CD4-positive, alpha-beta T cell treated with Interleukin-12 subunit alpha and Interleukin-12 subunit beta, for 1 hour (primary cell): ENCODE measurements at places on chromosomes 6 and 20.

- no peak for DNase-seq
Observed at GRCh38 chr6:16055852-16056251, 73.0 kb upstream of the MYLIP start.

DNA sequence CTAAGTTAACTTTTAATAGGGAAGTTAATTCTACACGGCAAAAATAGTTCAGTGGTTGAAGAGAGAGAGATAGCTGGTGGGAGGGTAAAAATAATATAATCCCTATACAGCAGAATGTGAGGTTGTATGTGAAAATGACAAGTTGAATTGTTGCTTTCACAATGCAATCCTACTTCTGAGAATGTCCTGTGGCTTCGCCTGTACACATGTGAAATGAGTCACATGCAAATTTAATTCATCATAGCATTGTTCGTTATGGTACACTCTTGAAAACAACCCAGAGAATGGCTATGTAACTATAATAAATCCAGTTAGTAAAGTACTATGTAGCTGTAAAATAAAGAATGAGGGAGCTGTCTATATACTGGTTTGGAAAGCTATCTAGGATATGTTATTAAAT, 46.0 kb upstream of the HINT3 start:
- no peak for DNase-seq

- DNase-seq = no peak
Observed at GRCh38 chr20:52124821-52125220, 66.8 kb downstream of the ZFP64 start.

- DNase-seq = no peak
Observed at GRCh38 chr6:68059899-68060298, 575.2 kb upstream of the ADGRB3 start.

DNA sequence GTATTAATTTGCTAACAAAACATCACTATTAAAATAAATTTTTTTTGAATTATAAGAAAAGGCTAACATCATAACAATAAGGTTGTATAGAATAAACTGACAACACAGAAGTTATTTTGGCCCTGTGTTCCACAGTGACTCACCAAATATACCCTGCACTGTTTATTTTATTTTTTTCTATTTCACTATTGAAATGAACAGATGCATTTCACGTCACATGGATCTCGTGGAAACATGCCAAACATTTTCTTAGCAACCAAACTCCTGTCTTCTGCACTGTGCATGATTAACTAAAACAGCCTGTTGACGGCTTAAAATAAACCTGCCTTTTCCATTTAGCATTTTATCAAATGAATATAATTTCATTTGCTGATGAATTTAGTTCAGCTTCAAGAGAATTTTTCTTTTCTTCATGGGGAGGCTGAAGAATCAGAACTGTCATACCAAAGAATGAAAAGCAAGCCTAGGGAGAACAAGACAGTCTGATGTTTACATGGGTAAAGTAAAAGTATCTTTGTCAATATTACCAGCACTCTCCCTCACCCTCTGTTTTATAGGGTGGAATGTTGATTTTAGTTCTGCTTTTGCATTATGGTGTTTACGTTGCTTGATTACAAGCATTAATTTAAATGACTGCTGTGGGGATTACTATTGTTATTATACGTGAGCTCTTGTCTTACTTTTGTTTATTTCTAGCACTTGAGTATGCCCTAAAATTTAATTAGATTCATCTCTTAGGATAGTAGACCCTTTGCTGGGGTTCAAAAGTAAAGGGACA, 115.3 kb downstream of the LCA5 start:
- DNase-seq = no peak

DNA sequence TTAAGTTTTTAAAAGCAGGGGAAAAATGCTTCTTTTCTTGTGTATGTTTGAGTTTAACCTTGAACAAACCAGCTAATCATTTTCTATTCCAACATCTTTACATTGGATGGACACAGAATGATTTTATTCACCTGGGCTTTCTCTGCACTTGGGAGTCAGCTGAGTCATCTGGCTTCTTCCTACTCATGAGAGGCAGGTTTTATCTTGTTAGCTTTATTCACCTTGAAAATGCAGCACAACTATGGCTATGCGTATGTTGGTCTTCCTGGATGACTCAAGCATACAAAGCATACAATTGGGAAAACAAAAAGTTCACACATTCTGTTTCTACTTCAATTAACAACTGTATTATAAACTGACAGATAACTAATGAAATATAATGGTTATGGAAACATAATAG, 737.7 kb downstream of the FRK start:
- no peak for DNase-seq

DNA sequence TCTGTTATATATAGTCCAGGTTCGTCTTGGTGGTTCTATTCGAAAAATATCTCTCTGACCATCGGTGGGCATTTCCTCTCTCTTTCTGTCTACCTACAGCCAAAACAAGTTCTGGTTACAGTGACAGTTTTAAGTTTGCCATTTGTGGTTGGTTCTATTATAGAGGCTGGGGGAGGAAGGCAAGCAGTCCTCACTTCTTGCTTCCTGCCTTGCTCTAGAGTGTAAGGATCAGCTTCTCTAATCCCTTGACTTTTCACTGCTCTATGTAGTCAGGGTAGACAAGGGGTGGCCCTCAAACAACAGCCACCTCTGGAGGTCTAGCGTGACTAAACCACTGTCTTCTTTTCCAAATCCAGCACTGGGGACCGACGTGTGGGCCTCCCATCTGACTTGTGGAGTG, 16.1 kb downstream of the E2F3 start:
- DNase-seq = no peak

DNA sequence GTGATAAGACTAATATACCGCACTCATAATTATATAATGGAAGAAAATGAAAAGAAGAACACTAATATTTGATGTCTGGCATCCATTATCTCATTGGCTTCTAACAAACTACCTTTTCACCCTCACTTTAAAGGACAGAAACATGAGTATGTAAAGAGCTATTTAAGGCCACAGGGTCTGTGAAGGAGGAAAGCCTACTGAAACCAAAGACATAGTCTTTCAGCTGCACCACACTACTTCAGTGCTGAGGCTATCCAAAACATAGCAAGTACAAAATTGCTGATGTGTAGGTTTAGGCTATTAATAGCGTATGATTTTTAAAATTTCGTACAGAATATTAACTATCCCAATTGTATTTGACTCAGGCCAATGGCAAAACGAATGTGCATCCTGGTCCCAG, 38.2 kb upstream of the SLC2A12 start:
- DNase-seq = no peak

- no peak for DNase-seq
Observed at GRCh38 chr20:32436968-32437367, 78.8 kb downstream of the ASXL1 start.

GRCh38 chr6:158715330-158716311, 65.8 kb downstream of the SYTL3 start:
- no peak for DNase-seq
